ENCODE measurements at places on chromosomes 13 and 19. TPM values are rescaled to one million over a fixed set of nuclear protein-coding genes. Genes with fewer than 3 reads are reported as not detected.

Gene CXCL17
- 0.70 TPM for polyA plus RNA-seq

Gene LAIR1
- polyA plus RNA-seq: 9.6 TPM

Gene PABPC3
- polyA plus RNA-seq: 0.52 TPM

- no peak overlapping the region for H3K27ac ChIP-seq
- no peak for DNase-seq
- H3K4me1 ChIP-seq: no peaks in the 10 kb centered on the region
- H3K27me3 ChIP-seq: no peaks in the 10 kb centered on the region
- no peak overlapping the region for H3K4me3 ChIP-seq
Measured at GRCh38 chr19:15977690-15978089, 28.9 kb downstream of the OR10H4 start.

- H3K4me3 ChIP-seq: no peak overlapping the region
- DNase-seq: no peak
- H3K4me1 ChIP-seq: no peaks in the 10 kb centered on the region
Measured at GRCh38 chr13:23480324-23480723, 46.8 kb upstream of the SACS start.

GRCh38 chr13:94674609-94675348 is 37.6 kb downstream of the SOX21 start:
- no peaks in the 10 kb centered on the region for H3K36me3 ChIP-seq
- H3K4me1 ChIP-seq: no peaks in the 10 kb centered on the region
- H3K27ac ChIP-seq: no peak overlapping the region
- peak; percentile 63 for DNase-seq
- H3K27me3 ChIP-seq: peaks cover 6% of the 10 kb centered on the region

GRCh38 chr13:65830411-65831205 is 1399.5 kb downstream of the PCDH9 start:
- no peaks in the 10 kb centered on the region for H3K27me3 ChIP-seq
- no peak for DNase-seq
- H3K4me3 ChIP-seq: no peak overlapping the region
- H3K36me3 ChIP-seq: no peaks in the 10 kb centered on the region
- H3K4me1 ChIP-seq: no peaks in the 10 kb centered on the region
